Activated CD4-positive, alpha-beta memory T cell treated with anti-CD3 and anti-CD28 coated beads, Interleukin-2, amount 10 ng/mL, durations not matched to agents 7 days and 5 days (primary cell): ENCODE measurements at places on chromosomes 5 and 9. TPM values are rescaled to one million over a fixed set of nuclear protein-coding genes. Genes with fewer than 3 reads are reported as not detected.
A peak's percentile ranks its signal among the peaks of the same experiment; 100 is the strongest.

DNA sequence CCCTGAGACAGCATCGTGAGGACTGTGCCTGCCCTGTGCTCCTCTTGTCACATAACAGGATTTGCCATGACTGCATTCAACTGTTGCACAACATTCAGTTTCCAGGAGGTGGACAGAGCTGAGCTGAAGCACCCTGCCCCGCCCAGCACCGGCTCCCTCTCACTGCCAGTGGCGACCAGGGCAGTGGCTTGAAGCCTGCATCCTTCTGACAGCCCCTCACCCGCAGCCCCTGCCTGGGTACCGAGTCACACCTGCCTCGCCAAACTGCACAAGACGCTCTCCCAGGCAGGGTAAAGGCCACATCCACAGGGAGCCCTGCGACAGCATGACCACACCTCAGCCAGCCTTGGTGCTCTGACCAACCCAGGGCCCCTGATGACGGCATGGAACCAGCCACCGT lies 59.9 kb upstream of the ZNF354A start:
- no peak for DNase-seq

- DNase-seq: peak; percentile 89
These were observed at the start of gene MZB1 for GRCh38 chr5:139389701-139390638. TSS of gene MZB1 (minus strand) at chr5:139389913. CDS start at chr5:139389856, 57 bp downstream.

DNA sequence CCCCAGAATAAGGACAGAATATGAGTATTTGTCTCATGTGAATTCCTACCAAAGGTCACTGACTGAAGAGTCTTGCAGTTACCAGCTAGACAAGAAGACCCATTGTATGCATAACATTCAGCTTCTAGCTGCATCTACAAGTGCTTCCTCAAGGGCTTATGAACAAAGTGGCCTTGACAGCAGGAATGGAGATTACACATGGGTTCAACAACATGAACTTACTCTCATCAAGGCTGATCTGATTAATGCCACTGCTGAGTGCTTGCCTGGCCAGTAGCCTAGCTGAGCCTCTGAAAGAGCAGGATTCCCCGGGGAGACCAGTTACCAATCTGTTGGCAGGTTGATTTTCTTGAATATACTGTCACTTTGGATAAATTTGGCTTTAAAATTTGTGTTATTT lies 76.7 kb upstream of the CHD1 start:
- no peak for DNase-seq

DNA sequence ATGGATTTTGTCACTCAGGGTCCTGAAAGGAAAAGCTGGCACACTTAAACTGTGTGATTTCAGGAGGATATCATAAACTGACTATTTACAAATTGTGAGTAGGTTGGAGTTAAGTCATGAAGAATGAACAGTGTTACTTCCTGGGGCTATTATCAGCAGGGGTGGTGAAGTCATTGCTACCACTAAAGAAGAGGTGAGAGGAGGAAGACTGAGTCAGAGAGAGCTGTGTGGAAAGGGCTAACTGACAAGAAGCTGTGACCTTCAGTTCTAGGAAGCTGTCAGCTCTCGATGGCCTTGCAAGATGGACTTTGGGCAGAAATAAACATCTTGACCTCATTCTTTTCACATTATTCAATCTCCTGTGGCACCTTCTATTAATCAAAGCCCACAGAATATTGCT lies 72.3 kb upstream of the STARD4 start:
- DNase-seq: no peak

GRCh38 chr9:111348821-111349271 lies 18.8 kb upstream of the OR2K2 start:
- DNase-seq: no peak

GRCh38 chr5:75050415-75050814 lies 1.9 kb downstream of the GCNT4 start:
- no peak for DNase-seq

GRCh38 chr9:136881691-136882108 lies 4.6 kb upstream of the TRAF2 start:
- peak; percentile 76 for DNase-seq

DNA sequence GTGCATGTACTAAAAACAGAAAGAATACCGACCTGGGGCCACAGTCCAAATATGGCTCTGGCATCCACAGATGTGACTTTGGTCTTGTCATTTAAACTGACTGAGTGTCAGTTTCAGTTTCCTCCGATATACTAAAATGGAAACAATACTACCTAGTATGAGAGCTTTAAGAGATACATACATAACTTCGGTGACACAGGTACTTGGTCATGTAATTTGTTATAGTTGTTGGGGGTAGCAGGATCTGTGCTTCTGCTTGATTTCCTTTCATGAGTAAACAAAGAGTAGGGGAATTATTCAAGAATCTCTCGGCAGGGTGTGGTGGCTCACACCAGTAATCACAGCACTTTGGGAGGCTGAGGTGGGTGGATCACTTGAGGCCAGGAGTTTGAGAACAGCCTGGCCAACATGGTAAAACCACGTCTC lies 32.1 kb downstream of the MTMR12 start:
- peak; percentile 35 for DNase-seq

GRCh38 chr5:113240951-113241726 lies 193.7 kb downstream of the TSSK1B start:
- DNase-seq: no peak

DNA sequence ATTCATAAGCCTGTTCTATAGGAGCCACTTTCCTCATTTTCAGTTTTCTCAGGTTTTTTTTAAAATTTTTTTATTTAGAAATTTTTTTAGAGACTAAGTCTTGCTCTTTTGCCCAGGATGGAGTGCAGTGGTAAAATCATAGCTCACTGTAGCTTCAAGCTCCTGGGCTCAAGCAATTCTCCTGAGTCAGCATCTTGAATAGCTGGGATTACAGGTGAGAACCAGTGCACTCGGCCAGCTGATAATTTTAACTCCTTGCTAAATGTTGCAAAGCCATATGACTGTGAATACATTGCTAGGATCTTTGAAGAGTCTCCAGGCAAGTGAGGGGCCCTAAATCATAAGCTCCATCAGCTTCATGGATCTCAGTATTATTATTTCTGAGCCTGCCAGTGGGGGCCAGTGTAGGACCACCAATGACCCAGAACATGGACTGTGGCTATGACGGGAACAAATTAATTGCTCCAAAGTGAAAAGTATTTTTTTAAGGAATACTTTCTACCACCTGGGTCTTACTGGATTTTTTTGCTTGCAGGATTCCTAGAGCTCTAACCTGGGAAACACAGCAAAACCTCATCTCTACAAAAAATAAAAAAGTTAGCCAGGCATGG lies 5.7 kb upstream of the GAPVD1 start:
- DNase-seq: no peak

GRCh38 chr9:65437724-65438123 lies 152.7 kb upstream of the FOXD4L5 start:
- no peak for DNase-seq

DNA sequence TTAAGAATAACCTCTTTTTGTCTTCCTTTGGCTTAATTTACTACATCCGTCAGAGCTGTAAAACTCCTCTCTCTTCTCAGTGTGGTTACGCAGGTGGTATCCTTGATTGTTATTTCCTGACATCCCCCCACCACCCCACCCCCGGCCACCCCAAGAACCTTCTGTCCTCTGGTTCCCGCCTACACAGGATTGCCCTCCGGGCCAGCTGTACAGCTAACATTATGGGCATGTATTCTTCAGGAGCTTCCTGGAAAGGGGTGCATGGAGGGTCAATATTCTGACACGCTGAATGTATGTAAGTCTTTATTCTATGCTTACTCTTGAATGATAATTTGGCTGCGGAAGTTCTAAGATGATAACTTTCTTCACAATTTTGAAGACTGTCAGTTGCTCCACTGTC lies 13.0 kb upstream of the ANP32B start:
- DNase-seq: no peak

DNA sequence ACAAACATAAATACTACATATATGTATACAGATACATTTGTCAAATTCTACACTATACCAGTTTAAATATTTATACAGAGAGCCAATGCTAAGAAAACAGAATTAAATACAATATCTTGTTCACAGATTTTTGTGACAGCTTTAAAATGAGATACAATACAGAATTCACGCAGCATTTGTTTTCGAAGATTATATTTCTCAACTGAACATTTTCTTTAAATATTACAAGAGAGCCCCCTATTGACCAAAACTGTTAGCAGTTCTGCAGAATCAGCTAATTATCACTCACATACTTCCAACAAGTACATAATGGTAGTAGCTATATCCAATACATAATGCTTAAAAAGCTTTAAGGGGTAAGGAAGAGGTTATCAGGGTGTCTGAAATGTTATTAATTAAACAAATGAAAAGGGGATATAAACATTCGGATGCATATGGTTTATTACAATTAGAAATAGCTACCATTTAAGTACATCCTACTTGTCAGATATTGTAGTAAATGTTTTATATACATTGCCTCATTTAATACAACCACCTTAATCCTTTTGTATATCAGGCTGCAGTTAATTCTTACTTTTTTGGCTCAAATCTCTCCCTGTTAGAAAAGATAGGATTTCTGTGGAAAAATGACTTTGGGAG lies 31.7 kb downstream of the ZDHHC21 start:
- no peak for DNase-seq

- DNase-seq: peak; percentile 76
These were observed 98.4 kb downstream of the FNBP1 start for GRCh38 chr9:129944506-129945116.

DNA sequence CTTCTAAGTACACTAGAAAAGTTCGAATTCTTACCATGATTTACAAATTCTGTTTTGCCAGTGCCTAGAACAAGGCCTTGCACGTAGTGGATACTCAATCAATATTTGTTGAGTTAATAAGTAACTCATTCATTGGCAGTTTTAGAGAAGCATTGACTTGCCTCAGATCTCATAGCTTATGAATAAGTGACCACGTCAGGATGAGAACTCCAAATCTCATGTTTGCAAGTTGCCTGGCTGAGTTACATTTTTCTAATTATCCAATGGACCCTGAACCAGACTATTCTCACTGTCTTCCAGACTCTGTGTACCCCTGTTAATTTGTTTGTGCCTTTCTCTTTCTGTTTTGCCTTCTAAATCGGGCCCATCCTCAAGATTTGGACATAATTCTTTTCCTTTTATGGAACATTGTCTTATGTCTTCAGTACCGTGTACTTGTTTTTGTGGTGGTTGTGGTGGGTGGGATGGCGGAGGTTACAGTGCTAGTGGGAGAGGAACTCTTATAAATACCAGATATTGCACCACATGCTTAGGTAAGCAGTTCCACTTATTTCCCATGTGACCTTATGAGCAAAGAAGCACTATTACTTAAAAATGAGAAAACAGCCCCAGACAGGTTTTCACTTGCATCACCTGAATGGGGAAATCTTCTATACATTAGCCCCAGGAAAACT lies 96.3 kb downstream of the UNC13B start:
- no peak for DNase-seq

- DNase-seq: no peak
These were observed 166.6 kb downstream of the SLC28A3 start for GRCh38 chr9:84173961-84174360.

GRCh38 chr5:64292611-64293215 lies 127.1 kb downstream of the RNF180 start:
- DNase-seq: no peak

The SLC36A3 gene
- total RNA-seq: not detected

The NTNG2 gene
- total RNA-seq: 5.9 TPM

The ACOT12 gene
- not detected for total RNA-seq

The PFN3 gene
- not detected for total RNA-seq
